Right hindlimb (tissue), 1 donor: ENCODE measurements at places on chromosomes 7 and 10.

DNA sequence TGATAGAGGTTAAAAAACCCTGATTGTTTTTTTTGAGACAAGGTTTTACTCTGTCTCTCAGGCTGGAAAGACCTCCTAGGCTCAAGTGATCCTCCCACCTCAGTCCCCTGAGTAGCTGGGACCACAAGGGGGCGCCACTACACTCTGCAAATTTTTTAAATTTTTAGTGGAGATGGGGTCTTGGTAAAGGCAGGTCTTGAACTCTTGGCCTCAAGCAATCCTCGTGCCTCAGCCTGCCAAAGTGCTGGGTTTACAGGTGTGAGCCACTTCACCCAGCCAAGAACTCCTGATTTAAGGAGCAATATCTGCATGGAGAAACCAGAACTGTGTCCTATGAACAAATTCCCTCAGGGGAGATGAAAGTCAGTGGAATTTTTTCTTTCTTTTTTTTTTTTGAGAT lies 7.3 kb upstream of the KLHDC10 start:
- peak; percentile 47 for DNase-seq

- DNase-seq: no peak
Observed at GRCh38 chr10:89648074-89648473, 3.0 kb upstream of the PANK1 start.

- no peak for DNase-seq
Observed at GRCh38 chr10:73946253-73947145, 35.6 kb downstream of the PLAU start.

- DNase-seq: no peak
Observed at GRCh38 chr10:48399056-48399541, 92.6 kb downstream of the MAPK8 start.

DNA sequence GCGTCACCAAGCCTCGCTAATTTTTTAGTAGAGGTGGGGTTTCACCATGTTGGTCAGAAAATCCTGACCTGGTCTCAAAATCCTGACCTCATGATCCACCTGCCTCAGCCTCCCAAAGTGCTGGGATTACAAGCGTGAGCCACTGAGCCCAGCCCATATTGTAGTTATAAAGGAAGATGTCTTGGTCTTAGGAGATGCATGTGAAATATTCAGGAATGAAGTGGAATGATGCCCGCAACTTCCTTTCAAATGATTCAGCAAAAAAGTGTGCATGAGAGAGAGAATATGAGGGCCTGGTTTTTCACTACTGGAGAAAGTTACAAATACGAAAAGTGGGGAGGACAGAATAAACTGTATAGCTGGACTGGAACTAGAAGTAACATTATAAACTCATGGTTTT lies 15.9 kb downstream of the TMEM209 start:
- no peak for DNase-seq

GRCh38 chr10:31315453-31315852 lies 3.6 kb upstream of the ZEB1 start:
- no peak for DNase-seq

GRCh38 chr10:44922021-44922420 lies 10.9 kb downstream of the TMEM72 start:
- no peak for DNase-seq

- no peak for DNase-seq
Observed at GRCh38 chr7:130393841-130394411, 13.6 kb downstream of the CPA1 start.

DNA sequence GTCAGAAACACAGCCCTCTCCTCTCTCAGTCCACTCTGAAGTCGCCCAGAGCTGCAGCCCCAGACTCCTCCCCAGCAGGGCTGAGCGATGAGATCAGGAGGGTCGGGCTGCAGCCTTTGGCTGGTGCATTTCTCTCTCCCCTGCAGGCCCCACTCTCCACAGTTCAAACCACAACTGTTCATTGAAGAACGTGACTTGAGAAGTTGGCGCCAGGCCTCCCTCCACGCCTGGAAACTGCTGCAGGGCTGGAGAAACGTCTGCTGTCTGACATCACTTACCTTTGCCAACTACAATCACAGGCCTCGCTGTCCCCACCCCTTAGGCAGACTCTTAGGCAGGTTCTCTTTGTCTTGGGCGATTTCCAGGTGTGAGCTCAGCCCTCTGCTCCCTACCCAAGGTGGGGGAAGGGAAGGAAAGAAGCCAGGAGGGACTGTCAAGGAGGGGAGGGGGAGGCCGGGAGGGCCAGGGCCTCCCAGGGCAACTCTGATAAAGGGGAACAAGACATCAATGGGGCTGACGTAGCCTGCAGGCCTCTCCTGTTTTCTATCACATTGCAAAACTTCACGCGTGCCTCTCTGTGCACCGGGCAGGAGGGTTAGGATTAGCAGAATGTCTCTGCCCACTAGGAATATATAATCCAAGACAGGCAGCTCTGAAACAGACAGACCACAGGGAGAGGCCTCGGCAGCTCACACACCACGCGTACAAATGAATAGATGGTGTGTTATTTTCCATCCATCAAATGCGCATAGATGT lies 32.7 kb downstream of the CALML5 start:
- peak; percentile 95 for DNase-seq

- DNase-seq: no peak
Observed at GRCh38 chr7:142438235-142438922, 180.5 kb upstream of the PRSS58 start.

GRCh38 chr10:88070080-88070880 lies 206.9 kb downstream of the PTEN start:
- DNase-seq: no peak

GRCh38 chr7:119963654-119964053 lies 309.3 kb upstream of the KCND2 start:
- DNase-seq: no peak

DNA sequence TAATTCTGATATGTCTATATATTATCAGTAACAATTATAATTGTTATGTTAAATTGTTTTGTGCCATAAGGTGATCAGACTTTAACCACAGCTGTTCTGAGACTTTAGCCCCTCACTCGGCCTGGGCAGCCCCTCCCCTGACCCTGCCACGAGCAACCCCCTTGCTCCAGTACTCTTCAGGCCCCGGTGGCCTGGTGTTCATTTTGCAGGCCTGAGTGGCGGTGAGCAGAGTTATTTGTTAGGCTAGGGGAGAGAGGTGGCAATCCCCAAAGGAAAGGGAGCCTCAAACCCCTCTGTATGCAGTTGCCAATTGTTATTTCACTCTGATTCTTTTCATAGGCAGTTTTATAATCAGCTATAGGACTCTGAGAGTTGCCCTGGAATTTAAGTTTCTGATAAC lies 22.9 kb upstream of the CREB3L2 start:
- no peak for DNase-seq

DNA sequence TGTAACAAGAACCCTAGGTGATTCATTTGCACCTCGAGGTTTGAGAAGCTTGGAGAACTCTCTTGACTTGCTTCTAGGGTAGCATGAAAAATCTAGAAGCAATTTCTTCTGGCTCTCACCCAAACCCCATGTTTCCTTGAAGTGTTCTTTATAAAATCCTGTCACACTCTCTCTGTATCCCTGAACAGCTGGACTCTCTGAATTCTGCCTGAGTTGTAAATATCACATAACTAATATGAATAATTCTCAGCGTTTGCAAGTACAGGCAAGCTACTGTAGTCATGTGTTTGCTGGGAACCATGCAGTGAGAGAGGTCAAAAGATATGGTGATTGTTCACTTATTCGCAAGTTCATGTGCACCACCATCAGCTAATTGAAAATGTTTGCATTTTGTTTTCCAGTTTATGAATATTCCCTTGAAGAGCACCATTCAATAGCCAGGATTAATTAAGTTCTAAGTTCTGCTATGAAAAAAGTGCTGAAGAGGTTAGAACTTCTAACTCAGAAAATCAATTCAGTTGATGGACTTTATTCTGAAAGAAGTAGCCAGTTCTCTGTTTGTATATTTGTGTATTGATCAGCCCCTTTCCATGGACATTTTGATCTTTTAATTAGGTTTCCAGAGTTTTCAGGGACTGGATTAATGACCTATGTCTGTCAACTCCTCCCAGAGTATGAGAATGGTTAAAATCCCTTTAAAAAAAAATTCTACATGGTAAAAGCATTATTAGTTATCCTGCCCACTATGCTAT lies 243.0 kb downstream of the PLXDC2 start:
- no peak for DNase-seq

GRCh38 chr10:124127563-124127962 lies 34.2 kb upstream of the CHST15 start:
- no peak for DNase-seq

DNA sequence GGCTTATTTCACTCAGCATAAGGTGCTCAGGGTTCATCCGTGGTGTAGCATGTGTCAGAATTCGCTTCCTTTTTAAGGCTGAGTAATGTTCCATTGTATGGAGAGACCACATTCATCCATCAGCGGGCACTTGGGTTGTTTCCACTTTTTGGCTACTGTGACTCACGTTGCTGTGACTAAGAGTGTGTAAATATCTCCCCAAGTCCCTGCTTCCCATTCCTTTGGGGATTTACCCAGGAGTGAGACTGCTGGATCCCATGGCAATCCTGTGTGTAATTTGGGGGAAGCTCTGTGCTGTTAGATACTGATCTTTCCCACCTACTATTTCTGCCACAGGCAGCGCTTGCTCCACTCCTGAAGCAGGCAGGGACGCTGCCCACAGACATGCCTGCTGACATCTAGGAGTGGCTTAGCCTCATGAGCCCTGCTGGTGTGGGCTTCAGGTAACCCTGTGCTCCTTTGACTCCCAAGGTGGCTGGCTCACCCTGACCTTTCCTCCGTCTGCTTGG lies 346.0 kb downstream of the FRMD4A start:
- DNase-seq: no peak

- no peak for DNase-seq
Observed at GRCh38 chr7:144842377-144842851, 6.6 kb upstream of the TPK1 start.

DNA sequence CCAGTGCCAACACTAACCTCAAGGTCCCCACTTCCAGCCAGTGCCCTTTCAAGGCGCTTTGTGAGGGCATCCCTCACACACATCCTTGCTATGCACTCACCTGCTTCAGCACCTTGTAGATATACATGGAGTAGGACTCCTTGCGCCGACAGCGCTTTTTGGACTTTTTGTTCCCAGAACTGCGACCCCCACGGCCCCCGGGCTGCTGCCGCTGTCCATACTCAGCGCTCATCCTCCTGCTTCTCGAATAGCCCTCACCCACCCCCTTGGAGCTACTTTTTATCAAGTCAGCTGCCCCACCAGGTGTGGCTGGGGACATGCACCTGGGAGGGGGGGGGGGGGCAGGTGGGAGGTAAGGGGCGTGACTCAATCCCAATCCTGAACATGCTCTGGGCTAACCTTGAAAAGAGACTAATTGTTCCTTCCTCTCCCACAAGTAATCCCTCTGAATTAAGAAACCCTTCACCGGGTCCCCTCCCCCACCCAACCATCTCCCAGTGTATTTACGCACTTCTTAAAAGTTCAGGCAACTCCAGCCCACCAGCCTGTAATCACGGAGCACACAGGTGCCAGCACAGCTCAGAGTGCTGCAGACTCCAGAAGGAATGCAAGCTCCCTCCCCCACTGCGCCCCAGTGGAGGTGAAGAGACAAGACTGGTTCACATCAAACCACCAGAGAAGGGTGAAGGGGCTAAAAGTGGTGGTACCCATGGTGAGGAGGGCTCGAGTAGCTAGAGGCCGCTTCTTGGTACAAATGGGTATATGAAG lies at the start of gene H2BK1:
TSS of gene H2BK1 (minus strand) at position 402 of the 768 bp plus-strand sequence. CDS start at position 232, 170 bp downstream.
- no peak for DNase-seq

DNA sequence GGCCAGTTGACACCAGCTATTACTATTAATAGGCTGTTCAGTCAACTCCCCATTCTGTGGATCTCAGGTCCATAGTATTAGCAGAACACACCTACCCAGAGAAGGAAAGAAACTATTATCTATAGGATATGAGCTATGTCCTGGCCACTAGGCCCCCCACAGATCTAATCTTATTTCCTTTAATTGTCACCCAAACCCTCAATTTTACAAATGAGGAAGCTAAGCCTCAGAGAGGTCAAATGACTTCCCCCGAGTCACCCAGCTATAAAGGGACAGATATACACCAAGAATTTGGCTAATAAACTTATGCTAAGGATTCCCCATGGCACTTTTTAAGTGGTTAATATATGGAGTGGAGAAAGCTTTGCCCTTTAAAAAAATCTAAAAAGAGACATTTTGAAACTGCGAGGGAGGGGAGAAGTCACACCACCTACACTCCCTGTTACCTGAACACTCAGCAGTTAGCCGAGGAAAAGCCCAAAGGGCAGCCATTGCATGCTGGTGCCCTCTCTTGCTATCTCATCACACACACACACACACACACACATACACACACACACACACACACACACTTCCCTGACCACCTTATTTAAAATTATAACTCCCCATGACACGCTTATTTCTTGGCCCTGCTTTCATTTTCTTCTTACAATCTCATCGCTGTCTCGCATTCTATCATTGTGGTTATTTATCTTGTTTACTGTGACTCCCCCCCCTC lies 157.0 kb upstream of the ADO start:
- no peak for DNase-seq

DNA sequence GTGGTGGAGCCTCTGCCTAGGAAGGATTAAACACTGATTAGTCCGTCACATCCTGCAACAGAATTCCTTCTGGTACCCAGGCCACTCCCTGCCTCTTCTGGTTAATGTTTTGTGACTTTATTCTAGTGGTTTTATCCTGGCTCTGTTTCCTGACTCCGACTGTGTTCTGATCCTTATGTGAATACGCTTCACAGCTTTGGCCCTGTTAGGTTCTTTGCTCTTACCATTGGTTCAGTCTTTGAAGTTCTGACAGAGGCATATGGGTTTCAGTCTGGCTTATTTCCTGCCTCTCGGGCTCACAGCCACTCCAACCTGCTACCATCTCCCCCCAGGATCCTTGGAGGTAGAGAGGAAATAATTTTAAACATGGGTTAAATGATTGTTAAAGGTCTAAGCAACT lies 23.2 kb upstream of the FGL2 start:
- DNase-seq: no peak

DNA sequence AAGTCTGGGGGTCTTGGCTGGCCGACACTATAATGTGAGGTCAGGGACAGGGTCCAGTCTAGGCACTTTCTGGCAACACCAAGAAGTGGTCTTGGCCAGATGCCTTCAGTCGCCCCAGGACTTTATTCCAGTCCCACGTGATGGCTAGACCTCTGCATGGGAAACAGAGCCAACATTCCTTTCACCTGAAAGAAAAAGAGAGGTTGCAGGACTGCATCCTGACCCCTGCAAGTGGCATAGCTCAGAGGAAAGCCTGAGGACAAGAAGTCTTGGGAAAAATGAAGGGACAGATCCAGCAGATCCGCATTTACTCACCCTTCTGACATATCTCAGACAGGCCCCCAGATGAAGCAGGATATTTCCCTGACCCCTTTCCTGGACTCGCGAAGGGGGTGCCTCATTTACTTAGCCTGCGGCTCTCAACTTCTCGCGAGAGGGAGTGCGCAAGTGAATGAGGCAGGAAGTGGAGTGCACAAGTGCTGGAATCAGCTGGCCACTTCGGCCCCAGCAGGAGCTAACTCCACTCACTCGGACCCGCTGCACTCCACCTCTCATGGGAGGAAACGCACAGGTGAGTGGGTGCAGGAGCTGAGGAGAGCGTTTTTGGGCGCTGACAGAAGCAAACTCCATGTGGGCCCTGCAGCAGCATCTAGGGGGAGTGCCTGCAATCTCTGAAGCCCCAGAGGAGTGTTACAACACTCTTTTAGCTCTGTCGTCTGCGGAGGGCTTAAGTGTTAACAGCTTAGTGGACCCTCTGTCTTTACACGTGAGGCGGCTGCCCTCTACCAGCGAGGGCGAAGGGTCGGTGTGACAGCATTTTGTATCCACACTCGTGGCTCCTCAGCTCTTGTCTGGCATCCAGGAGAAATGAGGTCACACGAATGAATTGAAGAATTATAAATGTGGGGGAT lies 916.2 kb upstream of the GHITM start:
- no peak for DNase-seq
